NCI-H1048 (cell line): ENCODE measurements at places on chromosomes 4 and X.

GRCh38 chrX:137032341-137032694 lies 1.5 kb downstream of the GPR101 start:
- no peak for DNase-seq

DNA sequence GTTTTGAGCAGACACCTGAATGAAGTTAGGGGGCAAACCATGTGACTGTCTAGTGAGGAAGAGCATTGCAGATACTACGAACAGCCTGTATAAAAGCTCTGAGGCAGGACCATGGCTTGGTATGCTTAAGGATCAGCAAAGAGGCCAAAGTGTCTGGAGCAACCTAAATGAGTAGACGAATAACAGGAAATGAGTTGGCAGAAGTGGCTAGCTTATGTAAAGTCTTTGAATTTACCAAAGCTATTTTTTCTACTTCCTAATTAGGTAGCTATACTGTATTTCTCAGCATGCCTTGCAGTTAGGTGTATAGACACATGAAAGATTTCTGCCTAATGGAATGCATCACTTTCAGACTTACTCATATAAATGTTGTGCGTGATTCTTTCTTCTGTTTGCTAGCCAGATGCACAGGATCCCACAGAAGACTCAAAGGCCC lies 9.3 kb upstream of the GPRIN3 start:
- DNase-seq: no peak

GRCh38 chr4:37441231-37442061 lies 196.9 kb downstream of the NWD2 start:
- DNase-seq: no peak

DNA sequence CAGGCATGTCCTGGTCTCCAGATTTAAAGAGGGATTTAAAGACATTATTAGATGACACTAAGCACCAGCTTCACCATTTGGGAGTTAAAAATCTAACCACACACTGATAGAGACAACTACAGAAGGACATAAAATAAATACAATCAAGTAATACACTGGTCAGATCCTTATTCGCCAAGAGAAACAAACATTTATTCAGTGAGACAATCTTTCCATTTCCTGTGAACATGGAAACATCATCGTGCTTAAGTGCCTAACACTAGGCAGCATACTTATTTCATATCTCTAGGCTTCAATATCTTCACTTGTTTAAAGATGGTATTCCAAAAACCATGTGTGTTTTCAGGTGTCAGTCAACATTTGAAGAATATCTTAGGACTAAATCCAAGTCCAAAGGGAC lies 103.6 kb downstream of the AREG start:
- DNase-seq: no peak

- DNase-seq: no peak
These were observed 158.4 kb upstream of the SLC7A11 start for GRCh38 chr4:138400543-138400942.

GRCh38 chrX:67613366-67613765 lies 69.5 kb downstream of the AR start:
- DNase-seq: no peak

GRCh38 chr4:15992167-15992485 lies 29.2 kb upstream of the FGFBP2 start:
- DNase-seq: no peak

- DNase-seq: no peak
These were observed 452.4 kb downstream of the BCOR start for GRCh38 chrX:39645178-39645895.

GRCh38 chrX:38919202-38919601 lies 117.9 kb downstream of the MID1IP1 start:
- DNase-seq: no peak

DNA sequence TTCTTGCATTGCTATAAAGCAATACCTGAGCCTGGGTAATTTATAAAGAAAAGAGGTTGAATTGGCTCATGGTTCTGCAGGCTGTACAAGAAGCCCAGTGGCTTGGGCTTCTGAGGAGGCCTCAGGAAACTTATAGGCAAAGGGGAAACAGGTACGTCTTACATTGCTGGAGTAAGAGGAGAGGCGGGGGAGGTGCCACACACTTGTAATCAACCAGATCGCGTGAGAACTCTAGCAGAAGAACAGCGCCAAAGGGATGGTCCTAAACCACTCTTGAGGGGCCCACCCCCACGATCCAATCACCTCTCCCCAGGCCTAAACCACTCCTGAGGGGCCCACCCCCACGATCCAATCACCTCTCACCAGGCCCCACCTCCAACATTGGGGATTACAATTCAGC lies 50.6 kb upstream of the SHOX start:
- no peak for DNase-seq

GRCh38 chr4:7804756-7805385 lies 134.8 kb downstream of the AFAP1 start:
- no peak for DNase-seq

GRCh38 chr4:85522836-85523235 lies 47.9 kb downstream of the ARHGAP24 start:
- DNase-seq: no peak

- no peak for DNase-seq
These were observed 103.2 kb upstream of the FRG1 start for GRCh38 chr4:189837471-189837870.
